ENCODE measurements at places on chromosomes 2 and 18.

- no peak for DNase-seq
These were observed 52.6 kb downstream of the COL6A3 start for GRCh38 chr2:237361194-237362004.

GRCh38 chr2:39437522-39438296, 624 bp upstream of the MAP4K3 start:
- peak; percentile 36 for DNase-seq

GRCh38 chr18:9697121-9697520, 11.0 kb upstream of the RAB31 start:
- DNase-seq, result no peak

DNA sequence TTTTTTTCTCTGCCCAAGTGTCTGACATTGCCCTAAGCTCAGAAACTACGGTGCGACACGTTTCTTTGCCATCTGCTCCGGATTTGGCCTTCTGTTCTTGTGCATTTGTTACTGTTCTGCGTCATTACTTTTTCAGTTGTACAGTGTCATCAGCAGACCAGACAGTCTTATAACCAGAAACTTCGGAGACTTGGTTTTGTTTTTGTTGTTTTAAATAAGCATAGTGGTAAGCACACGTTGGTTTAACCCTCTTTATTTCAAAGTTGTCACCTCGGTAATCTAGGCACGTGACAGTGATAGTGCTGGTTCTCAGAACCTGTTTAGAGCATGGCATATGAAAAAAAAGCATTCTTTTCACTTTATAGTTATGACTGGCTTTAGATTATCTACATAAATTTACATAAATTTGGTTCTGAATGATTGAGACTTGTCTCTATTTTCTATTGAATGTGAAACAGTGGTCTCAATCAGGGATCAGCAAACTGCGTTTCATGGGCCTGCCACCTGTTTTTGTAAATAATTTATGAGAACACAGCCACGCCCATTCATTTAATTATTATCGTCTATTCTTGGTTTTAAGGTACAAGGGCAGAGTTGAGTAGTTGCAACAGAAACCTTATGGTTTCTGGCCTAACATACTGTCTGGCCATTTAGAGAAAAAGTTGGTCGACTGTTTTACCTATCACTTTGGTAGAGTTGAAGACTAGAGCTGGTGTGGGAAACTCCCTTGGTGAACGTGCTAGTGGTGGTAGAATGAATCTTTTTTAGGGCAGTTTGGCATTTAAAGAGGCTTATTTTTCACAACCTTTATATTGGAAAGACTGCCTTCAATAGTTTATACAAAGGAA, 106.5 kb downstream of the ZNF532 start:
- DNase-seq, result no peak

- DNase-seq, result peak; percentile 94
These were observed 148.0 kb downstream of the HDAC4 start for GRCh38 chr2:239252801-239253200.

DNA sequence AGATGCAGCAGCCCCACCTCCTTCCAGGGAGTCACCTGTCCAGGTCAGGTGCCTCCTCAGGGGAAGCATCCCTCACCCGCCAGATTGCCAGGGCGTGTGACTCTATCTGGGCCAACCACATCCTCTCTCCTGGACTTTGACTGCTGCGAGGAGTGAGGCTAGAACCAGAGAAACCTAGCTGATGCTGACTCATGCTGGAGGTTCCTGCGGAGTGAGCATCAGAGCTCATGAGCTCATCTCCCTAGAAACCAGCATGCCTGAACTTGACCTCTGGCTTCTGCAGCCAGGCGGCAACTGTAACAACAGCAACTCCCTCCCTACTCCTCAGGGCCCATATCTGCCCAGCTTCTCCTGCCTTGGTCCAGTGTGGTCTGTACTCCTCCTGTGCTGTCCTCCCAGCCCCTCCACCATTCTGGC, 28.3 kb upstream of the NT5DC4 start:
- no peak for DNase-seq

DNA sequence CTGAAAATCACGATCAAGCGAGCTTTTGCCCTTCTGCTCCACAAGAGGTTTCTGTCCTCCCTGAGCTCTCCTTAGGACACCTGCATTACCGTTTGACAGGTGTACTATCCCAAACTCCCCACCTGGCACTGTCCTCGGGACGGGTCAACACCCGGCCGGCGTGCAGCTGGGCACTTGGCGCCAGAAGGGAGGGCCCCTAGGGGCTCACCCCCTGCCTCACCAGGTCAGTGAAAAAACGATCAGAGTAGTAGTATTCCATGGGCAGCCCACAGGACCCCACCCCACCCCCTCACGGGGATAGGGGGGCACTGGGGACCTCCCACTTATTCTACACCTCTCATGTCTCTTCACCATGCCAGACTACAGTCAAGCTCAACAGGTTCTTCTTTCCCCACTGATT, 117.6 kb upstream of the ANKRD30BL start:
- DNase-seq, result no peak

GRCh38 chr2:9191041-9191481, 15.6 kb upstream of the ASAP2 start:
- peak; percentile 48 for DNase-seq

Measured in gastrocnemius medialis (tissue), 4 donors.